ENCODE measurements at places on chromosomes 4 and X.

- DNase-seq: no peak
Measured at GRCh38 chrX:11103751-11104150, 7.4 kb upstream of the HCCS start.

- DNase-seq: no peak
Measured at GRCh38 chr4:3417448-3417847, 24.3 kb upstream of the HGFAC start.

GRCh38 chr4:81799371-81799770, 327.7 kb upstream of the RASGEF1B start:
- DNase-seq: no peak

- DNase-seq: no peak
Measured at GRCh38 chrX:65720381-65720964, 53.0 kb downstream of the MSN start.

- no peak for DNase-seq
Measured at GRCh38 chrX:154409222-154409871, at the start of gene DNASE1L1. Gene DNASE1L1 (minus strand): TSS chrX:154409254. CDS start chrX:154405568, 3,686 bp downstream.

DNA sequence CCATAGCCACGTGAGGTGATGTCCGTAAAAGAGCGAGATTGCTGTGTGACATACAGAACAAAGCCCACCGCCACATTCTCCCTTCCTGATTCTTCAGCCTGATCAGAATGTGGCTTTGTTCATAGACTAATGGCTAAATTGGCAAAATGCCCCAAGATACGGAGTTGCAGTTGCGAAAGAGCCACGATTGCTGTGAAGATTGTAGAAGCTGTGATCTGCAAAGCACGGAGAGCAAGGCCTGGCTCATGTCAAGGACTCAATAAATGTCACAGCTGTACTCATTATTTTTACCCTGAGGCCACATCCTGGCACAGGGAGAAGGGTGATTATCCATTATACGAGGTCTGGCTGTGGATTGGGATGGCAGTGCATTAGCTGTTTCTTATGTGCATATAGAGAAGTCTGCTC, 34.2 kb downstream of the ARSD start:
- no peak for DNase-seq

- no peak for DNase-seq
Measured at GRCh38 chr4:137638934-137639333, 106.6 kb upstream of the PCDH18 start.

- DNase-seq: no peak
Measured at GRCh38 chrX:72073633-72074032, 58.1 kb downstream of the RTL5 start.

DNA sequence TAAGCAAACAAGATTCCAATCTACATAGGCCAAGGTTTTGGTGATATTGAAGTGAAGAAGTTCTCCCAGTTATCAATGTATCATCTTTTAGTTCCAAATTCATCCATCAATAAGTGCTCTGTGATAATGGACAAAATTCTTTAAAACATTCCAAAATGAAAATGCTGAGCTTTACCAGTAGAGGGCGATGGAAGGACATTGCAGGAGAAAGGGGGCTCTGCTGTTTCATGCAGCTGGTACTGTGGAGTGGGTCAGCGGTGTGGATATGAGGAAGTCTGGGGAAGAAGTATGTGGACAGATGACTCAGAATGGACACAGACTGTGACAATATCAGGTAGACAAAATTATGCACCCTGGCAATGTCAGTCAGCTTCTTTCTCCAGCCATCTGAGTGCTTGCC, 46.6 kb upstream of the HS6ST2 start:
- DNase-seq: no peak

DNA sequence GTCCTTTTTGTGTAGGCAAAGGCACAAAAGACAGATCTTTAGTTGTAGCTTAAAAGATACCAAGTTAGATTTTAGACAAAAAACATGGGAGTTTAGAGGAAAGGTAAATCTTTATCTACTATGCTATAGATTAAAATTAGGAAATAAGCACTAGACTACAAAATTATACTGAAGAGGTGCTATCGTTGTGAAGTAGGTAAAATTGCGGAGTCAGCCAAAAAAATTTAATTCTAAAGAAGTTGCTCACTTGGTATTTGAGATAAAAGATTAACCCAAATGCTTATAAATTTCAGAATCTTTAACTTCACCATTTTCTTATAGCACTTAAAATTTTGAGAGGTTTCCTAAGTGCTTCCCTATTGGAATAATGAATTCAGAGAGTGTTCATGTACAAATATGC, 604.1 kb downstream of the GRXCR1 start:
- no peak for DNase-seq

DNA sequence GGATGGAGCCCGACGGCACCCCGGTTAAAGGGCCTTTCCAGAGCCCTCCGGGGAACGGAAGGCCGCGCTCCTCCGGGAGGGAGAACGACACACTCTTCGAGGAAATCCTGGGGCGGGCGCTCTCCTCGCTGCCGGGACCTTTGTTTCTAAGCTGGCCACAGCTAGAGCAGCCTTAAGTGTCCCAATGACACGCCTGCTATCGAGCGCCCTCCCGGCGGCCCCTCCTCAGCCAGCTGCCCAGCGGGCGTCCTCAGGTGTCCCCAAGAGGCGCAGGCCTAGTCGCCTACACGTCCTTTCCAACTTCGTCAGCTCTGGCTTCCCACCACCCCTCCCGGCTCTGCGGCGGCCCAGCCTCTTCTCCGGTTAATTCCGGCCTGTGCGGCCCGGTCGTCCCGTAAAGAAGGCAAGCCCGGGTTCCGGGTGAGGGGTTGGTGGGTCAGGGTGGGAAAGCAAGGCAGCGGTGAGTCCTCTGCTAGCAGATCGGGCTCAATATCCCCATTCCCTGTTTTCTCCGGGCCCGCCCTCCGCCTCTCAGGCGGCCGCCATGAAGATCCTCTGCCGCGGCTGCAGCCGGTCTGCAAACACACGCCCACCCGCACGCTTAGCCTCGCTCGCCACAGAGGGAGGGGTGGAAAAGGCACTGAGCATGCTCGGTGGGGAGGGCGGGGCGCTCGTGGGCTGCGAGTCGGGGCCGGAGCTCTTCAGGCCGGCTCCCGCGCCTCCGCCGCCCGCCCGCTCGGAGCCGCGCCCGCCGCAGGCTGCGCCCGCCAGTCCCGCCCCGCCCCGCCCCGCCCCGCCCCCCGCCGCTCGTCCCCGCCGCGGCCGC, at the start of gene RAP1GDS1:
TSS of gene RAP1GDS1 (plus strand) at position 806 of the 826 bp plus-strand sequence. CDS start 182 bp downstream, outside the sequence.
- peak; percentile 87 for DNase-seq

DNA sequence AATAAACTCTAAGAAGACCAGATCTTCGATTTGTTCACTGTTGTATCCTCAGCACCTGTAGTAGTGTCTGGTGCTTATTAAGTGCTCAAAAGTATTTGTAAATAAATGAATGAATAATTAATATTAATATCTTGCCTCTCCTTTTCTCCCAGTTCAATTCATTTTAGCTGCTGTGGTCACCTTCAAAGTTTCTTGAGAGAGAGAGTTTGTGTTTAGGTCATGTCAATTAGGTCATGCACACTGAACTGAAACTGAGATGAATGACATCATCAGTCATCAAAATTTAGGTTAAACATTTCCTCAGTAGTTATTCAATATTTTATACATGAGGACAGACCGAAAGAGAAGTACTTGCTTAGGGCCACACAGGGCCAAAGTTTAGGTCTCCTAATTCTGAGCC, 73.5 kb downstream of the ANXA3 start:
- DNase-seq: no peak

GRCh38 chrX:6325437-6325836, 96.8 kb upstream of the NLGN4X start:
- DNase-seq: no peak

DNA sequence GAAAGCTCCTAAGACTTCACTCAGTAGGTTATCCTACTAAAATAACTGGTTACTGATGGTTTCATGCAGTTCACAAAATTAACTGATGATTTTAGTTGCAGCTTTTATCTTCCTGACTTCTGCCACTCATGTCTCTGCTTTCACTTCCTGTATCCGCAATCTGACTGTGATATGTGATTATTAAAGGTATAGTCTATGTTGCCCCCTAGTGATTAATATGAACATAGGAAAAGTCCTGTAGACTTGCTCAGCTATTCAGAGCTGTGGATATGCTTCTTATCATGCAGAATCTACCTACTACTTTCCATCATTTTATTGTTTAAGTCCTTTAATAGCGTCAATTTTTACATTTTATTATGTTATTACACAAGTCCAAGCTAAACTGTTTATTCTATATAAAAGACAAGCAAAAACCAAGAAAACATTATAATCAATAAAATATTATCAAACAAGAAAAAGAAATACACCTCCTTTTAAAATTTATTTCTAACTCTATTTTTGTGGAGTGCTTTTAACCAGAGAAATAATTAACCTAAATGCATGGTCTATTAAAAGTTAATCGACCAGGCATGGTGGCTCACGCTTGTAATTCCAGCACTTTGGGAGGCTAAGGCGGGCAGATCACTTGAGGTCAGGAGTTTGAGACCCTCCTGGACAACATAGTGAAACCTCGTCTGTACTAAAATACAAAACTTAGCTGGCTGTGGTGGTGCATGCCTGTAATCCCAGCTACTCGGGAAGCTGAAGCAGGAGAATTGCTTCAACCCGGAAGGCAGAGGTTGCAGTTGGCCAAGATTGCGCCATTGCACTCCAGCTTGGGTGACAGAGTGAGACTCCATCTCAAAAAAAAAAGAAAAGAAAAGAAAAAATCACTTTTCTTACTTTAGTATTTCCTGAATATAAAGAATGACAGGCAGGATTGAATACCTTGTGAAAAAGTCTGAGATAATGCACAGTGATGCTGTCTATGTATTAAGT, 40.4 kb upstream of the TLR2 start:
- no peak for DNase-seq

DNA sequence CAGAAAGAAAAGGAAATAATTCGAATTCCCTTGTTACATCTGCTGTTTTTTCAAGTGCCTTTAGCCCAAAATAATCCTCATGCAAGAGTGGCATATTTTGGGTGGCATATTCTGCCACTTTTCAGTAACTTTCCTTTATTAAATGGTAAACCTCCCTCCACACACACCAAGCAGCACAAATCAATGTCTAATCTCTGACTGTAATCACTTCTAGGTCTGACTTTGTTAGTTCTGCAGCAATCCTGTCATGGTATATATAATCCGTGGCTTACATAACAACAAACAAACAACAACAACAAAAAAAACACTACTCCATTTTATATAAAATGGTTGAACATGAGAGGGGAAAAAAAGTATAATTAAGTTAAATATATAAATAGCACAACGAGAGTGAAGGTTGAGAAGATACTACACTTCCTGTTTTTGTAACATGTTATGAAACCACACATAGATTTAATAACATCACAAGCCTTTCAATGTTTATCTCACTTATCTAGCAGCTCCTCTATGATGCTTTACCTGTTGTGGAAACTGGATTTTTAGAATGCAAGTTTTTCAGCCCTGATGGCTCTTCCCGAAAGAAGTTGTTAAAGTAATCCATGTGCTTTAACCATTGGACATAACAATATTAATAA, 715.4 kb downstream of the GRXCR1 start:
- no peak for DNase-seq

DNA sequence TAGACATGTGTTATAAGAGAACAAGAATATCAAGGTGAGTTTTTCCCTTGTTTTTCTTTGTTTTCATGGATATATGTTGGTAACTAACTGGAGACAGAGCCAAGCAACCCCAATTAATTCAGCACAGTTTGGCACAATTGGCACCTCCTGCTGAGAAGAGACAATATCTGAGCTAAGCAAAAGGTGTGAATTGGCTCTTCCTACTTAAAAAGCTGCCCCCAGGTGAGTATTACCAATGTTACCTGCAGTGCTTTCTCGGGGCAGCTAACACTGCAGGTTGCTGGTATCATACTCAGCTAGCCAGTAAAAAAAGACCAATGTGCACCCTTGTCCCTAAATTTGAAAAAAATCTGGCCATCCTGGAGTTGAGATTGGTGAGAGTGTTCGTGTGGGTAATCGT, 871.2 kb upstream of the TENM3 start:
- DNase-seq: no peak

DNA sequence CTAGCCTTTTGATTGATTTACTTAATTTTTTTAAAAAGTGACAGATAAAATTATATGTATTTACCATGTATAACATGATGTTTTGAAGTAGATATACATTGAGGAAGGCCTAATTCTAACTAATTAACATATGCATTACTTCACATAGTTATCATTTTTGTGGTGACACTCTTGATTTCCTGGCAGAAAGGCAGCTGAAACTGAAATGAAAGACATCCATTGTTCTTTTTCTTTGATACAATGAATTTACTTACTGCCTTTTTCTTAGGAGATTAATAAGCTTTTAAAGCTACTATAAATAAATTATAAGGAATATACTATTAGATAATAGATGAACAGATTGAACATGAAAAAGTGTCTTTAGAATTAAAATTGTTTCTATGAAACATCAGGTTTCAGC, 26.7 kb downstream of the ANKRD50 start:
- no peak for DNase-seq

- DNase-seq: no peak
Measured at GRCh38 chr4:79907001-79907400, 166.0 kb downstream of the ANTXR2 start.

- no peak for DNase-seq
Measured at GRCh38 chrX:30253257-30253656, 6.3 kb downstream of the MAGEB1 start.

- no peak for DNase-seq
Measured at GRCh38 chr4:181569553-181569952, 673.6 kb upstream of the TENM3 start.

DNA sequence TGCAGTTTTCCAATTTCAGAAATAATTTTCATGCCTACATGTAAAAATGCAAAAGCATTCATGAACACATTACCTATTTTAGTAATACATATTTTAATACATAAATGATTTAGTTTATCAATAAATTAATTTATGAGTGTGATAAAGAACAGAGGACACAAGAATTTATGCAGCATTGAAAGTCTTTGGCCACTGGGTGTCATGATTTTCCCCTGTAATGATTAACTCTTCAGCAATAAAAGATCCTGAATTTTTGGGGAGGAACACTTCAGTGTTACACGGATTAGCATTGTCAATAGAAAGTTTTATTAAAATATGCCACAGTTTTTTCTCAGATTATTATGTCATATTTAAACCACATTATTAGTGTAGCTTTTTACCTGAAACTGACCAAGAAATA, 8.6 kb upstream of the VCX2 start:
- no peak for DNase-seq

DNA sequence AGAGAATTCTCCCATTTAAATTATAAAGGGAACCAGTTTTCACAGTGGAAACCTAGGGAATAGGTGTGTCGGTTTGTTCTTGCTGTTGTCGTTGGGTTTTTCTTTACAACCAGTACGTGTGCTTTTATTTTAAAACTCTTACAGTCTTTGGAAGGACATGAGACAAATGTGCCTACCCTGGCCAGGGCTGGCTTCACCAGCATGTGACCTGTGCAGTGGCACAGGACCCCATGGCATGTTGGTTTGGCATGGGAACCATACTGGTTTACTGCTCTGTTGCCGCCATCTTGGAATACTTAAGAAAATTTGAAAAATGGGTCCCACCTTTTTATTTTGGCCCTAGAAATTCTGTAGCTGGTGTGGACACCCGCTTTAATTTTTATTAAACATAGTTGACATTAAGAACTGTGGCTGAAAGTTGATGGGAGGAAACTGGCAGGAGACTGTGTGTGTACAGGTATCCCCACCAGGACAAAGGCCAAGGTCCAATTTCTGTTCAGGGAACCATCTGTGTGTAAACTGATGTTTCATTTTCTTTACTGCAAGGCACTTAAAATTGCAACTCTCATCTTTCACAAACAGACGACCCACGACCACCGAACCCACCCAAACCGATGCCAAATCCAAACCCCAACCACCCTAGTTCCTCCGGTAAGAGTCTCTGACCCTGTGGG, 28.8 kb downstream of the CD99 start:
- no peak for DNase-seq

- peak; percentile 70 for DNase-seq
Measured at GRCh38 chr4:77193511-77194102, 36.6 kb downstream of the CCNG2 start.

All from activated T-cell treated with anti-CD3 and anti-CD28 coated beads for 4 hours (primary cell).